ENCODE measurements at places on chromosomes 6 and 20. TPM values are rescaled to one million over a fixed set of nuclear protein-coding genes. Genes with fewer than 3 reads are reported as not detected.

GRCh38 chr20:7866285-7866684, 74.0 kb downstream of the HAO1 start:
- no peak for DNase-seq

DNA sequence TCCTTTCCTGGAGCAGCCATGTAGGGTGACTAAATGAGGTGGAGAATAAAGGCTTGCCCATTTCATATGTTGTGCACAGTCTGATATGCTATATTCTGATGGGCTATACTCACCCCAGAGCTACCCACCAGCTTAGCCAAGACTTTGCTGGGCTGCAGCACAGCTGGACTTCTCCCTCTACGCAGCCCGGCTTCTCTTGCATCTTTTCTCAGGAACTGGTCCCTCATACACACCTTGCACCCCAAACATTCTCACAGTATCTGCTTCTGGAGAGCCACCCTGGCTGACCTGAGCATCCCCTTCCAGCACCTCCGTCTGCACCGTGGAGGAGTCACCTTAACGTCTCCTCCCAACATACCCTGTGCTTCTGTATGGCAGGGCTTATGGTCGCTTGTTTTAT, 150.8 kb upstream of the PMEPA1 start:
- no peak for DNase-seq

- DNase-seq: no peak
Observed at GRCh38 chr6:140915103-140915502, 1217.6 kb upstream of the GJE1 start.

DNA sequence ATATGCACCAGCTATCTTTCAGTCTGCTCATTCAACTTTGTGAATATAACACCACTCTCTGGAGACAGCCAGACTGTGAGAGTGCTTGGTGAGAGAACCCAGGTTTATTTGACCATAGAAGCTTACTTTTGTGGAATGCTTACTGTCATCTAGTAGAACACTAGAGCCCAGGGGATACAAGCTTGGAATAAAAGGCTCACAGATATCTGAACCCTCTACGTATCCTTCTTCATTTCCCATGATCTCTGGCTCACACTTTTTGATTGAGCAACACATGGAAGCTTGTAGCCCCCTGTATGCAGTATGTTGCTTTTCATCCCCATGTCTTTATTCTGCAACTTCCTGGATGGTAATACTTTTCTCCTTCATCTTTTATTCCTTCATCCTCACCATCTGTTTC, 835.3 kb upstream of the CITED2 start:
- no peak for DNase-seq

DNA sequence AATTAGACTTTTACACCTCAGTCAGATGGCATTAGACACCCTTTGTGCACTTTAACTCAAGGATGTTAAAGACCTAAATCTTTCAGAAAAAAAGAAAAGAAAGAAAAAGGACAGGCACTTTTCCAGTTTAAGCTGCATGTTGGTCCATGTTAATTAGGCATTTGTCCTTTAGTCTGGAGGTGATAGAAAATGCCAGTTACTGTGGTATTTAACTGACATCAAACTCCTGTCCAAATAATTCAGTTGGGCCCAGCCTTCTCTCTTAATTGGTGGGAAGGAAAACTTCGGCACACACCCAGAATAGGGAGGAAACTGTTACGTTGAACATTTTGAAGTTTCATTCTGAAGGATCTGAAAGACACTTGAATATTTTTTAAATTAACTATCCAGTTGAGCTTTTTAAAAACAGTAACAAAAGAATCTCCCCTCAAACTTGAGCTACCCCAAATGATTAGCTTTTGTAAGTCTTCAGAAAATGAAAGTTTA, 30.3 kb downstream of the RREB1 start:
- no peak for DNase-seq

- no peak for DNase-seq
Observed at GRCh38 chr6:23637296-23637695, 488.7 kb upstream of the NRSN1 start.

DNA sequence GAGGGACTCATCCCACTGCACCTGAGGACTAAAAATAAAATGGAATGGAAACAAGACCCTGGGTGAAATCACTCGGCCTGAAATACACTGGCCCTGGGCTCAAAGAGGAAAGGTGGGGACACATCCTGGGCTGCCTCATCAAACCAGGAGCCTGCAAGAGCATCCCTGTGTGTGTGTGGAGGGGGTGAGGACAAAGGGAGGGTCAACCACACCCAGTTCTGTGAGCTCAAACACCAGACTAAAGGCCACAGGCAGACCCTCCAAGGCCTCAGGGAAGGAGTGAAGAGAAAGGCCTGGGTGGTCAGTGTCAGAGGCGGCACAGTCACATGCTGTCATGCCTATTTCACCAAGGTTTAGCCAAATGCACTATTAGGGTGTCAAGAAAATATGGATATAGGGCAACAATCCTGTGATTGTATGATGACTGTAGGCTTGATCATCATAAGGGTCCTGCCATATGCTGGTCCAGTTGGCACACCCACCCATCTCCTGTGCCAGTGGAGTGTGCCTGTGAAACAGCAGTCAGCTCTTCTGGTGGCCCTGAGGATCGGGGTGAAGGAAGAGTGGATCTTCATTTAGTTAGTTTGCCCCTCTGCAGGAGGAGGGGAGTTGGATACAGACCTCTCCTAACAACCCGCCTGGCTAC, 28.9 kb downstream of the SRSF3 start:
- DNase-seq: no peak

DNA sequence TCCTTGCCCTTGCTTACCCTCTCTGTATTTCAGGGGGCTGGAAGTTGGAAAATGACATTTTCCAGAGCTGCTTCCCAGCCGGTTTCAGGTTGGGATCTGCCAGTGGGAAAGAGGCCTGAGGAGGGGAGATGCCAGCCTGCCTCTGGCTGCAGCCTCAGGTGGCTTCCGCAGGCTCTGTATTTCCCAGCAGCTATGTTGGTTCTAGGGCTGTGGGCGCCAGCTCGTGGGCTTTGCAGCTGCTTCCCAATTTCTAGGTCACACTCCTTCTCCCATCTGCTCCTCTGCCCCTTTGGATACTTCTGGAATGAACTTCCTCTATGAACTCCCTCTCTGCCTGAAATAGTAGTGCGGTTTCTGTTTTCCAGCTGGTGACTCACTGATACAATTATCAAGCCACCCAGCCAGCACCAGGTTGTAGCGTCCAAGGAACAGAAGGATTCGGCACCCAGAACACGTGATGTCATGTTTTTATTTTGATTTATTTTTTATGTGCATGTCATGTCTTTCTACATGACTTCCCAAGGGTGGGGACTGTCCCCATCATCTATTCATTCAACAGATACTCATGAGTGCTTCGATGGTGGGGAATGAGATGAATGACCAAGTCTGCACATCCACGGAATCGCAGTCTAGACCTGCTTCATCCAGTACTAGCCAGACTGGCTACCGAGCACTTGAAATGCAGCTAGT, 38.0 kb downstream of the TGM2 start:
- DNase-seq: peak; percentile 89

DNA sequence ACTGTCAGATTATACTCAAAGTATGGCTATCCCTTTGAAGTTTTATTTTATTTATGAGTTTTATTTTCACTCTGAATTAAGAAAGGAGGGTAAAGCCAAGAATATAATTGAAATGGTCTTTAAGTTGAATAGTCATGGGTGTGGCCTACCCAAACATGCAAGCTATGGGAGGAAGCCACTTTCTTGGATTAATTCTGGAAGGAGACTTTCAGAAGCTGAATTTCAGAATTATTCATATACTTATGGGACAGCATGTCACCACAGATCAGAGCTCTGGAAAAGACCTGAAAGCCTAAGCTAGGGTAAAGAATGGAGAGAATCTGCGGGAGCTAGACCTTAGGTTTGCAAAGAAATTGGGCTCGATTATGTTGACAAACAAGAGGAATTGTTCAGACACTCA, 242.4 kb upstream of the FKBP1C start:
- no peak for DNase-seq

DNA sequence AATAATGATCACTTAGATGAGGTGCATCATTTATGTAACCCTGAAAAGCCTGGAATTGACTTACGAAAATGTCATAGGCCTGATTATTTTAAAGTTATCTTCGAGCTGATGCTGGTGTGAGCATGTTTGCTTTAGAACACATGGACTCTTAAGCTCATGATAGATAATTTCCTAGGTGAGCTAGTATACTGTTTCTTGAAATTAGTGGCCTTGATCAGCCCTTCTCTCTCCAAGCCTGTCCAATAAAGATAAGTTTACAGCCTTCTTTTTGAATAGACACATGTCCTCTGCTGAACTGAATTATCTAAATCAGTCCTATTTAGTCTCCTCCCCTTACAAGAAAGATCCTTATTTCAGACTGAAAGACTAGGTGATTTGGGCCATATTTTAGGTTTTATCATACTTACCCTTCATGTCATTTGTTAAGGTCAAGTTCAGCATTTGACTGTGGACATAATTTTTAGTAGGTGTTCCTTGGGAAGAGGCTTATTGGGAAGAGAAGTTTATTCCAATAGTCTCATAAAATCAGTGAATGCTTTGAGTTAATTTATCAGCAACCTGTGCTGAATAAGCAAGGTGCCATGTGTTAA, 15.3 kb downstream of the FOXO3 start:
- no peak for DNase-seq

GRCh38 chr6:48568856-48569255, 457.9 kb upstream of the PTCHD4 start:
- no peak for DNase-seq

DNA sequence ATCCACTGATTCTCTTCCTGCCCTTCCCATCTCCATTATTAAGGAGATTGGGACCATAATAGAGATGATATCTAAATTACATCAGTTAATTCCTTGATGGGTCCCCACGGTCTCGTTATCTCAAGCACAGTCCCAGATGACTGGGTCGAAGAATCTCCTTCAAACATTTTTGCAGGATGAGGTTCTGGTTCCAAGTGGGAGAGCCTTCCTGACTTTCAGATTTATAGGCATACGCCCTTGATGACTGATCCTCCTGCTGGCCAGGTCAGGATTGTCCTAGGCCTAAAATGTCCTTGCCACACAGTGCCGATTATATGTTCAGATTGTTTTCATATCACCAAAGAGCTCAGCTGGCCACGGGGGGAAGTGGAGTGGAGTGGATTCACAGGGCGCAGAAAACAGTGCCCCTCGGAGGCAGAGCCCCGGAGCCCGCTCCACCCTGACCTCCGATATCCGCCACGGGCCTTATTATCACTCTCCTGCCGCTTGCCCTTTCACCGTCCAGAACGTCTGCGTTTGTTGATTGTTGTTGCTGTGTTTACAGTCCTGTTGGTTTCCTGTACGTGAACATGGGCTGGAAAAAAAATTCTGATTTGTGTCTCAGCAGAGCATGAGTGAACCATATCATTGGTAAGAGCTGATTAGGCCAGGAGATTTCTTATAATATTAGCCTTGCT, 8.9 kb downstream of the BMP6 start:
- no peak for DNase-seq

- no peak for DNase-seq
Observed at GRCh38 chr6:30378290-30378937, 33.5 kb downstream of the RPP21 start.

GRCh38 chr6:138596591-138596990, 97.3 kb upstream of the NHSL1 start:
- DNase-seq: no peak

DNA sequence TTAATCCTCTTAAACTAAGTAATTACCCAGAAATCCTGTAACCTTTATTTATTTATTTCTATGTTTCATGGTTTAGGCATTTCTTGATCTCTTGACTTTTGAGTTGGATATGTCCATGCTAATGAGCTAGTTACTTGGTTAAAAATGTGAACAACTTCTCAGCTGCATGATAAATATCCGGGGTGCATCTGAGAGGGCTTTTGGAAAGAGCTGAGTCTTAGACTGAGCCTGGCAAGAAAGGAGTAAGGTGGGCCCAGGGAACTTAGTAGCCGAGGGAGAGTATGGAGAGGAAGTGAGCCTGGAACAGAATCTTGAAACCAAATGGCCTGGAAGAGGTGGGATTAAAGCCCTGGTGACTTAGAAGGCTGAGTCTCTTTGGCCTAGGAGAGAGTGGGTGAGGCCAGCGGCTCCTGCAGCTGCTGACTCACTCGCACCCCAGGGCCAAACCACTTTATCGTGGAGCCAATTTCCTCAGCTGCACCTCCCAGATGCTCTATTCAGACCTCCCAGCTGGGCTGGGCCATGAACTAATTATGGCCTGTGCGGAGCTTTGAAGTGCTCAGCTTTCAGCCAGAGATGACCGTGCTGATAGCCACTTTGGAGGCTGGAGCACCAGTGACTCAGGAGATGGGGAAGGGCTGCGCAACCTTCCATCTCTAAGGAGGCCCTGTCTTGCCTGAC, 19.1 kb downstream of the TGM3 start:
- DNase-seq: peak; percentile 72

DNA sequence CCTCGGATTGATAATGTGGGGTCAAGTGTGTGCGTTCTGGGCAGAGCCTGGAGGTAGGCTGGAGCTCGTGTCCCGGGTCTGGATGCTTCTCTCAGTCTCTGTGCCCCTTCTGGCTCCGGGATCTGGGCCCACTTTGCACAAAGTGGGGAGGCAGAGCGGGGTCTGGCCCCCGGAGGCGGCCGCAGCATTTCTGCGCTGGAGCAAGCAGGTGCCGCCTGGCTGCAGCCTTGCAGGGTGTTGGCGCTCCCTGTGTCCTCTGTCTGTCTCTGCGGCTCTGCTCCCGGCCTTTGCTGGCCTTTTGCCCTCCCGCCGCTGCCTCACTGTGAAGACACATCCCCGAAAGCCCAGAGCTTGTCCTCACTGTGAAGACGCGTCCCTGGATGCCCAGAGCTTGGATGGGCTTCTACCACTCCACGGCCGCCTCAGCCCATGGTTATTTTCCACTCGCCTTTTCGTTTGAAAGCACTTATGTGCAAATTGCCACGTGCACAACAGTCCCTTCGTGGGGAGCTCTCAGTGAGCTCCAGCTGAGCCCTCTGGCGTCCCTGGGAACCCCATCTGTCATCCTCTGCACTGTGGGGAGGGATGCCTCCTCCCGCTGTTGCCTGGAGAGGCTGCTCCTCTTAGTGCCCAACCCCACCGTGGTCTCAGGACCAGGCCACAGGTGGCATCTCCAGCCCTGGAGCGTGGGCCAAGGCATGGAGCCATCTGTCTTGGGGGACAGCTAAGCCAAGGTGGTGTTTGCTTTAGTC, 17.4 kb downstream of the SLCO4A1 start:
- no peak for DNase-seq

The APOBEC2 gene
- total RNA-seq: not detected

The TP53TG5 gene
- 0.23 TPM for total RNA-seq

The MAPK13 gene
- total RNA-seq: 146 TPM

The CCN5 gene
- total RNA-seq: 0.20 TPM
